ENCODE measurements at places on chromosomes 2 and 18.

- DNase-seq, result no peak
These were observed 1.1 kb downstream of the RNF103 start for GRCh38 chr2:86622519-86623042.

GRCh38 chr2:229725716-229726574 is 11.6 kb upstream of the DNER start:
- DNase-seq, result no peak

- DNase-seq, result no peak
These were observed 152.8 kb downstream of the TMEM18 start for GRCh38 chr2:524442-524841.

DNA sequence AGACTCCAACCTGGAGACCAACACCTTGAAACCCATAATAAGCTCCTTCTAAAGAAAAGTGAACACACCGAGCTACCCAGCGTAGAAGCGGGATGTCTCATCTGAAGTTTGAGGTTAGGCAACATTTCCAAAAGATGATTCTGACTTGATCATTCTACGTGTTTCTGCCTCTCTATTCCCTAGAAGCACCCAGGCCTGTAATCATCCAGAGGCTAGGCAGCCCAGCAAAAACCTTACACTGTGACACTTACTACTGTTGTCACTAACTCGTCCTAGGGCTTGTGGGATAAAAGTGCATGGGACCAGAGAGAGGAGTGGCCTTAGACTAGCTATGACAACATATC is 1.4 kb downstream of the ZBTB14 start:
- no peak for DNase-seq

- no peak for DNase-seq
These were observed 59.0 kb upstream of the ZNF532 start for GRCh38 chr18:58805467-58806187.

DNA sequence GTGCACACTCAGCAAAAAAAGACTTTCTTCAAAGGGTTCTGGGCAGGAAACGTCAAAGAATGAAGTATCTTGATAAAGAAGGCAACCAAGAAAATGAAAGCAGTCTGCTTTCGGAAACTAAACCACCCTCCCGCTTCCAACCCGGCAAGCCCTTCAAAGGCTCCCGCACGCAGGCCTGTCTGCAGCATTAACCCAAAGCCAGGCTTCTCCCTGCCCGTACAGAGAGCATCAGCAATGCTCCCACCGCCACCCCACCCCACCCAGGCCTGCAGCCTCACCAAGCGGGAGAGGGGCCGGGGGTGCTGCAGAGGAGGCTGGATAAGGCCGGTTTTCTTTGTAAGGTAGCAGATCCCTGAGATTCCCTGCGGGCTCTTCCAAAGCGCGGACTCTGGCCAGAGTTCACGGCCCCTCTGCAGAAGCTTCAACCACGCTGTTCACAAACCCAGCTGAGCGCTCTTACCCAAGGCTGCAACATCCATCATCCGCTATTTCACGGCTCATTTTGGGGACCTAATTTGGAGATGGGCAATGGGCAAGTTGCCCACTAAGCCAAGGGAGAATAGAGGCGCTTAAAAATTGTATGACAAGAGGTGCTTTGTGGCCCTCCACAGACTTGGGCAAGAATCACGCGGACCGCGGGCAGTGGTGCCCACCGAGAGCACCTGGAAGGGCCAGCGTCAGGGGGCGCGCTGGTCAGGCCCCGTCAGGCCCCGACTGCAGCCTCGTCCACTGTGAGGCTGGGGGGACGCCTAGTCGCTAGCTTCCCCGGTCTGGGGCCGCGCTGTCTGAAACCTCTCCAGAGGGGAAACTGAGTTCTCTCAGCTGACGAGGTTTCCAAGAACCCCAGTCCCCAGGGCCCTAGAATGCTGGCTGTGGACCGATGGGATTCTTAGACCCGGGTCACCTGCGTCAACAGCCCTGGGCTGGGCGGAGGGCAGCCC is 225.4 kb upstream of the ID2 start:
- no peak for DNase-seq

GRCh38 chr2:118221536-118222272 is 133.4 kb downstream of the INSIG2 start:
- peak; percentile 8 for DNase-seq

DNA sequence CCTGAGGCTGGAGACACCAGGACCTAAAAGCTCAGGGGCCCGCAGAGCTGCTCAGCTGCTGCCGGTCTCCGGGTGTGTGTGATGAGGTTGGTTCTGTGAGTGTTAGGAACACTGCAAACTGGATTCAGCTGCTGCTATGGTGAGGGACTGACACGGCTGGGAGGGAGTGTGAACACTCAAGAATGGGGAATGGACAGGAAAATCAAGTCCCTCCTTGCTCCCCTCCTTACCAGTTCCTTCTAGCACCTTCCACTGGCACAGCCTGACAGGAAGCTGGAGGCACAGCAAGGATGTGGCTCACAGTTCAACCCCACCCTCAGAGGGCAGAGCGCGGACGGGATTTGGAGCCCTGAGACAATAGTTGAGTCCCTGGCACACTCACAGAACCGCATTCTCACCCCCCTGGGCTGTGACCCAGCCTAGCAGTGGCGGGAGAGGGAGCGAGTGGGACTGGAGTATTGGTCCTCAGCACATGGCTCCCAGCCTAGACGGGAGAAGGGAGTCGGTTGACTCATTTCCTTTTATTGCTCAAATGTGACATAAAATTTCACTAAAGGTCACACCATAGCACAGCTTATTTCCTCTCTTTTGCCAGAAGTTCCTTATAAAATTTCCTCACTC is 42.5 kb downstream of the LRRC30 start:
- DNase-seq, result no peak

All from activated CD8-positive, alpha-beta memory T cell treated with anti-CD3 and anti-CD28 coated beads for 4 hours (primary cell).